ENCODE measurements at places on chromosomes 6 and 20.

DNA sequence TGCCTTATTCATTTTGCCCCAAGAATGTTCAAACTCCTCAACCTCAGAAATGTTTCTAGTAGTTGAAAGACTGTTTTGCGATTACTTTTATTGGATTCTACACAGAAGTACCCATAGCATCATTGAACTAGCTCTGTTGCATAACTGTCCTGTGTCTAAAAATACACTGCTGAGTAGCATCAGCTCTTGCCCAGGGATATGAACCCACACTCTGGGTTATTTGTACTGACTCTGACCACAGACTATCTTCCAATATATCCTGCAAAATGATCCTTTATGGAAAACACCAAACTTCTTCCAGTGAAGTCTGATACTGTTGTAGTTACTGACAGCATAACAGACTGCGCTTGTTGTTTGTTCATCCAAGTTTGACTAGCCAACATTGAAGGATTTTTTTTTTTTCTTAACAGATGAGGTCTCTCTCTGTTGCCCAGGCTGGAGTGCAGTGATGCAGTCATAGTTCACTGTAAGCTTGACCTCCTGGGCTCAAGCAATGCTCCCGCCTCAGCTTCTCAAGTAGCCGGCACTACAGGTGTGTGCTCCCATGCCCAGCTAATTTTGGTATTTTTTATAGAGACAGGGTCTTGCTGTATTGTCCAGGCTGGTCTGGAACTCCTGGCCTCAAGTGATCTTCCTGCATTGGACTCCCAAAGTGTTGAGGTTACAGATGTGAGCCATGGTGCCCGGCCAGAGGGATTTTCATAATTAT, 49.9 kb downstream of the TULP4 start:
- H3K27me3 ChIP-seq, result no peaks in the 10 kb centered on the region
- peaks cover 7% of the 10 kb centered on the region for H3K4me1 ChIP-seq
- no peak overlapping the region for H3K4me3 ChIP-seq
- no peak for DNase-seq
- peaks cover 2% of the 10 kb centered on the region for H3K36me3 ChIP-seq
- H3K27ac ChIP-seq, result no peak overlapping the region

DNA sequence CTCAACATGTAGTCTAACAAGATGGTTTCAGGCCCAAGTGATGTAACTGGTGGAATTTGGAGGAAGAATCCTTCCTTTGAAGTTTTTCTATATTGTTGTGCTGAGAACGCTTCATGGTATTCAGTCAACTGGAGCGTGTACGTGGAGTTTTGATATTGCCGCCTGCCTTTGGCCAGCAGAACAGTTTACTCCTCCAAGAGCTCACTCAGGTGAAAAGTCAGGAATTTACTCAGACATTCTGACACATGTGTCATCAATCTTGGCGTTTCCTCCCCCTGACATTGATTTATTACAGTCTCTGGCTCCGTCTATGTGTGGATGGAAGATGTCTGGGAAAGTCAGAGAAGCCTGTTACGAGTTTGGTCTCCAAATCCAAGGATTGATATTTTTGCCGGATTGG, 19.0 kb upstream of the TGM2 start:
- no peak overlapping the region for H3K4me3 ChIP-seq
- H3K27me3 ChIP-seq, result no peaks in the 10 kb centered on the region
- no peak overlapping the region for H3K27ac ChIP-seq
- DNase-seq, result no peak

- peaks cover 3% of the 10 kb centered on the region for H3K36me3 ChIP-seq
- peak overlapping the region; percentile 82 for H3K4me3 ChIP-seq
Measured at GRCh38 chr20:10436053-10436699, 1.1 kb downstream of the SLX4IP start.

- H3K4me1 ChIP-seq, result peaks cover 17% of the 10 kb centered on the region
- DNase-seq, result no peak
- no peaks in the 10 kb centered on the region for H3K36me3 ChIP-seq
- no peak overlapping the region for H3K27ac ChIP-seq
- no peak overlapping the region for H3K4me3 ChIP-seq
Measured at GRCh38 chr20:57237585-57237953, 28.9 kb downstream of the BMP7 start.

GRCh38 chr20:5745416-5746030, 4.7 kb upstream of the SHLD1 start:
- H3K4me1 ChIP-seq, result peaks cover 15% of the 10 kb centered on the region
- no peaks in the 10 kb centered on the region for H3K36me3 ChIP-seq
- H3K27me3 ChIP-seq, result no peaks in the 10 kb centered on the region
- no peak overlapping the region for H3K27ac ChIP-seq
- DNase-seq, result no peak

DNA sequence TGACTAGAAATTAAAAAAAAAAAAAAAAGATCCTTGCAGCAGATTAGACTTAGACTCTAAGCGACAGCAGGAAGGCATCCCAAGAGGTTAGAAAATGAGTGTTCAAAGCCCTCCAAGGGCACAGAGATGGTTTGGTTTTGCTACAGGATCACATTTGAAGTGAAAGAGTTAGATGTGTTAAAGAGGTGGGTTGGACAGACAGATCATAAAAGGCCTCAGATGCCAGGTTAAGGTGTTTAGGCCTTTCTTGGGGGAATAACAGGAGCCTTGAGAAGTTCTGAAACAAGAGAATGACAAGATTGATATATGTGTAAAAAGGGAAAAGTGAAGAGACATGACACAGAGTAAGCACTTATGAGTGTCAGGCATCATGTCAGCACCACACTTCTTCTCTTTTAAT, 107.5 kb downstream of the FYN start:
- H3K4me1 ChIP-seq, result peaks cover 3% of the 10 kb centered on the region
- H3K27ac ChIP-seq, result no peak overlapping the region
